ENCODE measurements at places on chromosomes 2 and 18.

GRCh38 chr2:40396124-40396523, 55.8 kb downstream of the SLC8A1 start:
- no peak for DNase-seq

DNA sequence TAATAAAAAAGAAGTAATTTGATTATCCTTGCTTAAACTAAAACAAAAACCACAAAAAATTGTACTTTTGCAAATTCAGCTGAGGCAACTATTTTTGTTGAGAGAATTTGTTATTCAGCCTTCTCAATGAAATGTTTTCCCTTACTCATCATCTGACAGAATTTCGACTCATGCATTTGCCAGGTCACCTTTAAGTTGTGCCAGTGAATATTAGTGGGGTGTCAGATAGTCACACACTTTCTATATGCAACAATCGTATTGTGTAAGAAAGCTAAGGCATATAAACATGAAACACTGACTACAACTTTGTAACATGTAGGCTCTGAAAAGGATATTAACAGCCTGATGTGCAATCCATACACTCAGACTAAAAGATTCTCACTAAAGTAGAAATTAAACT, 1653.1 kb upstream of the SLC39A10 start:
- DNase-seq, result no peak

DNA sequence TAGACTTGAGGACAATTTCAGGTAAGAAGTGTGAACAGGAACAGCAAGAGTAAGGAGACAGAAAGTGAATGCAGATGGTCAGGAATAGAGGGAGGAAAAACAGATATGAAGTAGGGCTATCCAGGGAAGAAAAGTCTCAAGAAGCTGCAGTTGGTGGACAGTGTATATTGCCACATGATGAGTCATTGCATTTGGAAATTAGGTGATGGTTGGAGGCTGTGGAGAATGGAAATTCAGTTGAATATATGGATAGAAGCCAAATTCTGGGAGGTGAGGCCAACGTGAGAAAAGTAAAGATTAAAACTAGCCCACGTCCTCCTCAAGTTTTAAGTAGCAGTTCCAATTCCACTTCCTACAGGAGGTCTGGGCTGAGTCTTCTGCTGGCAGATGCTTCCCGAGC, 158.4 kb downstream of the UBE2E3 start:
- no peak for DNase-seq

DNA sequence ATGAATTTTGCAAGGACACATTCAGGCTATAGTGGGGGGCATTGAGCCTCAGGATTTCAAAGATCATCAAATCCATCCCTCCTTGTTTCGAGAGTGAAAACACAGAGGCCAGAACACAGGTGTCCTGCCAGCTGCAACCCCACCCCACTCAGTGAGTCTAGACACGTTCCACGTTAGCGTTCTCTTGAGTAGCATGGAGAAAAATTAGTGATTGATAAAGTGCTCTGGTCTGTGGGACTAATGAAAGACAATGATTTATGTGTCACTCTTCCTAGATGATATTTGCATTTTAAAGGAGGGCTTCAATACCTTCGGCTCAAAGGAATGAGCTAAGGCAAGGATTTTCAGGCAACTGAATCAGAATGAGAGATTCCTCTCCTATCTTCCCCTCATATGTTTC, 43.8 kb downstream of the SLC4A3 start:
- DNase-seq, result no peak

DNA sequence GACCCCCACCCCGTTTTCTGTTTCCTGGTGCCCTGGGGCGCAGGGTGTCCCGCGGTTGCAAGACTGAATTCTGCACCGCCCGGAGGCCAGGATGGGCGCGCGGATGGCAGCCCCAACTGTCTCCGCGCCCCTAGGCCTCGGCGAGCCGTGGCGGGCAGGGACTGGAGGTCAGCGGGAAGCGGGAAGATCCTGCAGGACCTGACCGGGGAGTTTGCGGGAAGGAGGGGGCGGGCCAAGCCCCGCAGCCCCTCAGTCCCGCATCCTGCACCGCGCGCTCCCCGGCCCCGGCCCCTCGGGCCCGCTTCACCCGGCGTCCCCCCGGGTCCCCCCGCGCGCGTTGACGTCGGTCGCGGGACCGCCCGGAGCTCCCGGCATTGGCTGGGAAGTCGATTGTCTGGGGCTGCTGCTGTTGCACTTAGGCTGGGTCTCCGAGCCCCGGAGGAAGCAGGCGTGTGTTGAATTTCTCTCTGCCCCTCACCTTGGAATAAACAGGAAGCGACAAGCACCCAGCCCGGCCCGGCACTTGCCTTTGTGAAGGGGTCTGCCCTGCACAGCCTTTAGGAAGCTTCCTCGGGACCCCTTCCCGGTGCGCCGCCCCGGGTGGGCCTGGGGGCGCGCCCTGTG, at the start of gene LDLRAD4:
TSS of gene LDLRAD4 (plus strand) at position 393 of the 624 bp plus-strand sequence.
- peak; percentile 74 for DNase-seq

DNA sequence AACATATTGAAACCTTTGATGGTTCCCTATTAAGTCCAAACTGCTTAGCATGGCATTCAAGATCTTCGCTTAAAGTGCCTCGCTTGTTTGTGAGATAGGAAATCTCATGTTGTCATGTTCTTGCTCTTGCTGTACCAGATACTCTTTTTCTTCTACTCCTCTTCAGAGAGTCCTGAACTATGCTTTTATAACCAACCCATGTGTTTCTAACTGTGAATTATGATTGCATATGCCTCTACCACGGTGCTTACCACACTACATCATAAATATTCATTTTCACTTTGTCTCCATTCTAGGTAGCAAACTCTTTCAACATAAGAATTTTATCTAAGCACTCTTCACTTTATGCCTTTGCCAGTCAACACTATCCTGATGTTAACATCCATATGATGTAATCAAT, 23.6 kb downstream of the STAT4 start:
- DNase-seq, result no peak

All from 8988T (cell line).